ENCODE measurements at places on chromosomes 5 and 9.

- no peak for DNase-seq
Measured at GRCh38 chr9:137535120-137535428, 15.1 kb downstream of the PNPLA7 start.

DNA sequence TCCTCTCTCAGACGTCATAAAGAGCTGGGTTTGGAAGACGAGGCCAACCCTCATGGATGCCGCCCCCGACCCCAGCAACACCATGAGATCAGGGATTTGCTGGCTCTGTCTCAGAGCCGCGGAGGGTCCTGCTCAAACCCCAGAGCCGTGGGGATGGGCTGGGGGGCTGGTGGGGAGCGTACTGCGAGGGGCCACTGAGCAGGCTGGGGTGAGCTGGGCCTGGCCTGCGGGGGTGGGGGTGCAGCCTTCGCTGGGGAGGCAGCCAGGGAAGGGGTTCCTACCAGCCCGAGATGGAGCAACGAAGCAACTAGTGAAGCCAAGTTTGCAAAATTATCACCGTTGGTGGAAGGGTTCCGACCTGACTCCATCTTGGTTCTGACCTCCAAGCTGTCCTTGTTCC lies 5.1 kb upstream of the SLC12A7 start:
- no peak for DNase-seq

GRCh38 chr9:35028341-35028740 lies 38.8 kb downstream of the DNAJB5 start:
- DNase-seq, result peak; percentile 40

- DNase-seq, result peak; percentile 85
Measured at GRCh38 chr9:113682297-113682771, 193.8 kb upstream of the ZNF618 start.

DNA sequence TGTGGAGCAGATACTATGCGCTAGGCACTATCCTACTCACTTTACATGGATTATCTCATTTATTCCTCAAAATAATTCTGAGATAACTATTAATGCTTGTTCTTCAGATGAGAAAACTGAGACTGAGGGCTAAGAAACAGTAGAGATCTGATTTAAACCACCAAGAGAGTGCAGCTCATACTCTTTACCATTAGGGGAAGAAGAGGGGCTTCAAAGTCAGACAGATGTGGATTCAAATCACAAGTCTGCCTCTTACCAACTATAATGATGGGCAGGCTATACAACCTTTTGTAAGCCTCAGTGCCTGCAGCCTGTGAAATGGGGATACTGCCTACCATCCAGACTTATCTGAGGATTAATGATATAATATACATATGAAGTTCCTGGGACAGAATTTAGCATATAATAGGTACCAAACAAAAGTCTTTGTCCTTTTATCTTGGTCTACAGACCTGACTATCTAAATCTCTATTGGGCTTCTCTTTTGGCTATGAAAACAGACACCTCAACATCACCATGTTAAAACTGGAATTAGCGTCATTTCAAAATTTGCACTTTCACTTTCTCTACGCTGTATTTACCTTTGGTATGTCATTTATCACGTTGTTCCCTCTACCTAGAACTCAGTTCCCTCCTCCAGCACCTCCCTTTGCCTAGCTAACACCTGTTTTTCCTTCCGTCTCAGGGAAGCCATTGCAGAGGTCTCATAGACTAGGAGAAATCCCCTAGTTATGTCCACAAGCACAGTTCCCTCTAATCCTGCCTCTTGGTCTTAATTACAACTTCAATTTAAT lies 13.8 kb upstream of the TMEM267 start:
- DNase-seq, result no peak

GRCh38 chr9:38227061-38227540 lies 158.1 kb upstream of the SHB start:
- DNase-seq, result peak; percentile 95

GRCh38 chr9:32331240-32331639 lies 53.2 kb upstream of the ACO1 start:
- DNase-seq, result no peak

DNA sequence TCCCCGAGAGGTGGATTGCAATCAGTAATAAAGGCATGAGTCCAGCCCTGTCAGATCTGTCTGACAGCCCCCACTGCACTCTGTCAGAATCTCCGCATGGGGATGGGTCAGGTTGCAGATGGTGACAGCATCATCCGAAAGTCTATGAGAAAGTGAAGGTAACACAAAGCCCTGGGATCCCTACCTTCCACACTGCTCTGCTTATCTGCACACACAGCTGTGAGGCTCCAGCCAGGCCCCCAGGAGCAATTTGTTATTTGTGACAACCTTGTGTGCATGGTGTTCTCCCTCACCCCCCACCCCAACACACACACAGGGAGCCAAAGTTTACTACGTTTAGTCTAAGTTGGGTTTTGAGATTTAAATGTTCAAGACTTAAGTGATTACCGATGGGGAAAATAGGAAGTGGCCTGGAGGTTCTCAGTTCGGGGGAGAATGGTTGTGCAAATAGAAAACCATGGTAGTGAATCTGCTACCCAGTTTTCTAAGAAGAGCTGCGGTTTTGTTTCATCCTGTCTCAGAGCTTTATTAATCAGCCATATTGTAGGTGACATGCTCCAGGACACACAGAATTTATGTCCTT lies 92.7 kb downstream of the SV2C start:
- DNase-seq, result no peak

DNA sequence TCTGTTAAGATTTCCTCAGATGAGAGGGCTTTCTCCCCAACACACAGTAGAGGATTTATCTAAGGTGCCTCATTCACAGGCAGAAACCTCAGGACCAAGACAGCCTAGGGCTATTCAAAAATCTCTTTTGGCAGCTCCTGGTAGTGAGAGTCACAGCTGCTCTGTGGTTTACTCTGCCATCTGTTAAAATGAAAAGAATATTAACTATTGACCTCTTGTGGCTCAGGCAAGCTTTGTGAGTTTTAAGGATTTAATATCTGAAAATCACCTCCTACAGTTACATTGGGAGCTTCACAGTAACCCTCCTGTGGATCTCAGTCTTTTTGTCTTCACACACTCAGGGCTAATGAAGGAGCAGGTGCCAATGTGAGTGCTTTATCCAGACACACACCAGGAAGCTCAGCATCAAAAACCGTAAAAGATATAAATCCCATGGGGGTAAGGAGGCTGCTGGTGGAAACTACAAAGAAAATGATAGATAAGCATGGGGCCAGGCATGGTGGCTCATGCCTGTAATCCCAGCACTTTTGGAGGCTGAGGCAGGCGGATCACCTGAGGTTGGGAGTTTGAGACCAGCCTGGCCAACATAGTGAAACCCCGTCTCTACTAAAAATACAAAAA lies 29.7 kb downstream of the PPP1R2B start:
- no peak for DNase-seq

- DNase-seq, result no peak
Measured at GRCh38 chr5:113807427-113807991, 294.0 kb downstream of the YTHDC2 start.

- no peak for DNase-seq
Measured at GRCh38 chr5:64140018-64140417, 25.6 kb upstream of the RNF180 start.

DNA sequence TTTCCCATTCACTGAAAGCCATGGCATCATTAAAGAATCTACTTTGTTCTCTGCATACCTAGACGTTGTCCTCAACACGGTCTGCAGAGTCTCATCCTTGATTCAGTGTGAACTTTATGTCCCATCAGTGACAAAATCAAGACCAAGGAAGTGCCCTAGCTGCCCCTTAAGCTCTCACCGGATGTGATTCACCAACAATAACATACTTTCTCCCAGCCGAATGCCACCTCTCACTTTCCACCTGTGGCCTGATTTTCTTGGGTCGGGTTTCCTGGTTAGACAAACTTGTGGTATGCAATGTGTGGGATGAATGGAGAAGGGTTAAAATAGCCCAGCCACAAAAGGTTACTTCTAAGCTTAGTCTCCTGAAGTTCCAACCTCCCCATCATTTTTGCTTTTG lies 145.3 kb upstream of the PAPPA start:
- DNase-seq, result peak; percentile 78

GRCh38 chr5:115100319-115100955 lies 69.3 kb downstream of the TRIM36 start:
- DNase-seq, result peak; percentile 37

- DNase-seq, result no peak
Measured at GRCh38 chr9:70826562-70826961, 294.9 kb downstream of the TRPM3 start.

- no peak for DNase-seq
Measured at GRCh38 chr9:123544007-123544827, 188.2 kb downstream of the CRB2 start.

DNA sequence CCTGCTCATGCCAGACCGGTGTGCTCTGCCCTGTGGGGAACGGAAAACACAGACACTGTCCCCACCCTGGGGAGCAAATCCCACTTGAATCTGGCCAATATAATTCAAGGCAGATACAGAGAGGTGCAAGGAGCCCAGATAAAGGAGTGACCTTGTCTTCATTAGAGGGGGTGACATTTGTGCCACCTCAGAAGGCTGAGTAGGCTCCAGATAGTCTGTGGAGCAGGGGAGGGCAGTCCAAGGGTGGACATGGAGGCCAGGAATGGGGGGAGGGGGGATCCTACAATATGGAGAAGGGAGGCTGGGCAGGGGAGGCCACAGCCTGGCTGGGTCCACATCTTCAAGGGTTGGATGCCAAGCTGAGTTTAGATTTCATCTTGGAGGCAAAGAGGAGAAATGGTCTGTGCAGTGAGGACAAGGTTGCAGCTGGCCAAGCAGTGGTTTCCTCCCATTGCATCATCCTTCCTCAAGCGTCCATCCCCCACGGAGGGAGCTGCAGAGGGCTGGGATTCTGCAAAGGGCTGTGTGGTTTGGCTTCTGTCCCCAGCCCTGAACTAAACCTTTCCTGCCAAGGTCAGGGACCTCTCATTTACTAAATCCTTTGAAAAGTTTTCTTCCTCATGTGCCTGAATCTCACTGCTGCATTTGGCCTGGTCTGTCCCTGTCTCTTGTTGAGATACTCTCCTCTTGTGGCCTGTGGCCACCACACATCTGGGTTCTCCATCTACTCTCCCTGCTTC lies 60.1 kb downstream of the GALNT12 start:
- DNase-seq, result no peak

DNA sequence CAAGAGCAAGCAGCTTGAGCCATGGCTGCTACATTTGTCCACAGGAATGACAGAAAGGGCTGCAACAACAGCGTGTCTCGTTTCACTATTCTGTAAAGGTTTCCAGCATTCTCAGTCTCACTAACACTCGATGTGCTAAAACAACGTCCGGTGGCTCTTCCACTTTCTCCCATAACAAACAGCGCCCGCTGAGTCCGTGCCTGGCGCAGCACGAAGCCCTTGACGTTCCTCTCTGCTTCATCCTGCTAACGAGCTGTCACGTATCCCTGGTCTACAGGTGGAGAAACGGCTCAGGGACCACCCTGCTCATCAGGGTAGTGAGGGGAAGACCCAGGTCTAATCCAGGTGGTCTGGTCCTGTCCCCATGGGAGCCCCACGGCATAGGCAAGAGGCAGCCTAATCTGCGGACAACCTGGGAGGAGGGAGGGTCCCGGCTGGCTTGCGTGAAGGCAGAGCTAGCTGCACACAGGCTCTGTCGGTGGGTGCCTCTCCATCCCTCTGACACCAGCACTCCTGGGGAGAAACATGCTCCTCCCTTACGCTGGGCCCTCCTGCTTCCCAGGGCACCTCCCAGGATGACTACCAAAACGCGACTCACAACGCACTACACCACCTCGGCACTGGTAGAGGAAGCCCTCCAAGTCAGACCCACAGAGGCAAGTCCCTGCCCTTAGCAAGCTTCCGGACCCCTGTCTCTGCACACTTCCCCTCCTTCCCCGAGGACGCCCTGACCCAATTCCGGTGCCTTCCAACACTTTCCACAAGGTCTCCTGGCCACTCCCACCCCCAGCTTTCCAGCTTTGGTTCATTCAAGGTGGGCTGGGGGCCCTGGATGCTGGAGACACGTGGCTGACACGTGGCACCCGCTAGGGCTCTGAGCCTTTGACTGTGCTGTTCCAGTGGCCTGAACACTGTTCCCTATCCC lies 43.3 kb downstream of the VAV2 start:
- no peak for DNase-seq

DNA sequence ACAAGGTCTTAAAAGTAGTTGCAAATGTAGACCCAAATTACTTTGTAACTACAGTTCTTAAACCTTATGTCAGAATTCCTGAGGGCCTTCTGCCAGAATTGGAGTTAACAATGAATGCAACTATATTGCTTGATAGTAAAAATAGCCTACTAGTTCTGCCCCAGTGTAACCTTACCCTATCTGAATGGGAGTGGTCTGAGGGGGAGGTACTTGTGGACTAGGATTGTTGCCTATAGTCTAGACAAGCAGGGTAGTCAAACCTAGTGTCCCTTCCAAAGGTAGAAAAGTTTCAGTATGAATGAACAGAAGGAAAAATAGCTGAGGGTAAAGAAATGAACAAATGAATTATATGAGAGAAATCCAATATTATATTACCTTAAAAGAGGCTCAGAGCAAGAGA lies 242.2 kb downstream of the PJA2 start:
- no peak for DNase-seq

- no peak for DNase-seq
Measured at GRCh38 chr9:96126321-96126881, 175.6 kb downstream of the HSD17B3 start.

GRCh38 chr5:99945478-99946442 lies 589.4 kb upstream of the FAM174A start:
- DNase-seq, result no peak

Measured in mammary epithelial cell (primary cell).